ENCODE measurements at places on chromosomes 2 and 18.

DNA sequence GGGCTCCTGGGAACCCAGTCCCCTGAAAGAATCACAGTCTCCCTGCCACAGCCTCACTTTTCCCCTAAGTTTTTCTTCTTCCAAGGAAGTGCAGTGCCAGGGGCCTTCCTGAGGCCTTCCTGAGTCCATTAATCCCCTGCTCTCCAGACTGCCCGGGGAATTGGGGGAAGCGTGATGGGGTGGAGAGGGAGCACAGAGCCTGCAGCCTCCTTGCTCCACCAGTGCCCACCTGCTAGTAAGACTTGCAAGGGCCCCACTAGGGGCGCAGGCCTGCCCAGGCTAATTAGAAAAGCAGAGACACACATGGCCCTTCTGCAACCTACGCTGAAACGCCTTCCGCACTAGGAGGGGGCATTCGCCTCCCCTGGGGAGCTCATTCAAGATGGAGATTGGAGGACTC lies 110.6 kb downstream of the MRO start:
- no peak for DNase-seq

DNA sequence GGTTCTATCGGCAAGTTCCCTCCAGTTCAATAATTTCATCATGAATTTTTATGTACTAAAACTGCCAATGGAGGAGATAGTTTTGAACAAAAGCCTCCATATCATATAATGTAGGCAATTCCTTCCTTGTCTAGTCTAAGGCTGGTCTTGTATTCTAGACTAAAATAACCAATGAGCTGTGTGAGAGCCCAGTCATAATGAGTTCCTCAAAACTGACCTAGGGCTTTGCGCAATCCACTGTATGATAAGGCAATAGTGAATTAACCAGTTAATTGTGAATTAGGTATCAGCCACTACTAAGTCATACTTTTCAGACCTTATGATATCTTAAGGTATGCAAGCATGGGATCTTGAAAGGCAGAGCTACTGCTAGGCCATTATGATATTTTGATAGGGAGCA lies 7.6 kb upstream of the UXS1 start:
- no peak for DNase-seq

- DNase-seq = no peak
Observed at GRCh38 chr18:54151376-54151775, 73.1 kb downstream of the MBD2 start.

GRCh38 chr18:31942999-31943877 lies at the start of gene TRAPPC8:
TRAPPC8 (minus strand) TSS chr18:31943128; CDS start chr18:31942764, 364 bp downstream.
- DNase-seq = peak; percentile 97

- no peak for DNase-seq
Observed at GRCh38 chr2:72340665-72341064, 193.0 kb upstream of the CYP26B1 start.

GRCh38 chr2:55864351-55865084 lies 59.1 kb downstream of the EFEMP1 start:
- no peak for DNase-seq

GRCh38 chr2:74850496-74851190 lies 16.7 kb downstream of the HK2 start:
- no peak for DNase-seq
